CD8-positive, alpha-beta T cell (primary cell): ENCODE measurements at places on chromosomes 2 and 18.

- DNase-seq, result no peak
Observed at GRCh38 chr2:30084915-30085314, 61.9 kb upstream of the YPEL5 start.

- DNase-seq, result no peak
Observed at GRCh38 chr2:173986805-173987204, 21.6 kb upstream of the SP3 start.

GRCh38 chr2:104407641-104408040 is 446.3 kb upstream of the POU3F3 start:
- no peak for DNase-seq

- DNase-seq, result peak; percentile 40
Observed at GRCh38 chr2:227871375-227871791, at the start of gene DAW1. Gene DAW1, plus strand, starts transcription at chr2:227871631. Its CDS starts 59 bp downstream, at chr2:227871690.

GRCh38 chr2:71783815-71784214 is 330.5 kb downstream of the DYSF start:
- DNase-seq, result no peak

- DNase-seq, result no peak
Observed at GRCh38 chr2:178732913-178733312, 74.3 kb downstream of the TTN start.

DNA sequence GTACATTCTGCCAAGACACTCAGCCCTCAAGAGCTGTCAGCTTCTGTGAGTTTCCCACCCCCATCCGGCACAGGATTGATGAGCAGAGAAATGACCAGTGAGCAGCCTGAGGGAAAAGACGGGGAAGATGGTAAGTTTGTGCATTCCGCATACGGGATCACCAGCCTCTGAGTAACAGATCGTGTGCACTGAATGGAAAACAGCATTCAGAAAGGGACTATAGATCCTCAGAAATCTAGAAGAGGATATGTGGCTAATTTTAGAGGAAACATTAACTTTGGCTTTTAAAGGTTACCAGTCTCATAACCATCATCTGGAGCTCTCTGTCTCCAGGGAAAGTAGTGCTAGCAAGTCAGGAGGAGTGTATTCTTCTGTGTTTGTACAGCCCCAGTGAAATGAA is 326.0 kb downstream of the TGIF1 start:
- DNase-seq, result no peak

- DNase-seq, result no peak
Observed at GRCh38 chr2:45983213-45983612, 314.0 kb upstream of the EPAS1 start.

DNA sequence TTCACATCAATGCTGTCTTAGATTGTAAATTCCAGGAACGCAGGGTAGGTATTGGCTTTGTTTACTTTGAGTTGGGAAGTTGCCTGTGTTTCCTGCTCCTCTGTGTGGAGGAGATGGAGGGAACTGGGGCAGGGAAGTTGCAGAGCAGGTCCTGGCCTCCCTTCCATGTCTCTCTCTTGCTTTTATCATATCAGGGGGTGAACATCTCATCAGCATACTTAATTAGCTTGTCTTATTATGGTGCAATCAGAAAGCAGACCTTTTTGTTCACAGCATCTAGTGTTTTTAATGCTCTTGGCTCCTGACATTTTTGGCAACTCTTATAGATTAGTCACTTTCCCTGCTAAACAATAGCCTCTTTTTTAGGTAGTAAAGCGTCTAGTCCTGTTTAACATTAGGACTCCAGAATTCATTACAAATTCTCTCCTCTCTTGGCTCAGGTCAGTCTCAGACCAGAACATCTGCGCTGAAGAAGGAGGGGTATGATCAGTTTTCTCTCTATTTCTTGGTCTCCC is 11.5 kb upstream of the DIPK1C start:
- DNase-seq, result no peak

DNA sequence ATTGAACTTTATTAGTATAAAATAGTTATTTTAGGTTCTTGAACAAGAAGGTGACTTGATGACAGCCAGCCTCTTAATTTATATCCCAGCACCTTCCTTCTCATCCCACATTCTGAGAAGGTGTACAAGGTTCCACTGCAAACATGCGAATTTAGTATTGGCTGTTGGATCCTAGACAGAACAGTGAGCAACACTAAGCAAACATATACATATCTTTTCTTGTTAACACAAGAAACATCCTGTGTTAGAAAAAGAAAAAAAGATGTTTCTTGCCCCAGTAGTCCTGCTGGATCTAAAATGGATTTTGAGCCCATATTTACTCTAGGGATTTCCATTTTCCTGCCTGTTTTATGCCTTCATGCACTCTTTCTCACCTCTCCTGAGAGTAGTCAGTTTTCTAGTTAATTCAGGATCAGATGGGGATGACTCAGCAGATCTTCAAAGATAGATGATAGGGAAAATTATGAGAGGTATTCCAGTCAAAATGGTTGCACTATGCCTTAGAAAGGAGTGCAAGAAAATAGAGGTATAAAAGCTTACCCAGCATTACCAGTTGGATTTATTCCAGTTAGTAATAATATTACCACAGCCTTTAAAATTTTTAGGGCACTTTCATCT is 336.5 kb downstream of the MEIS1 start:
- DNase-seq, result no peak

DNA sequence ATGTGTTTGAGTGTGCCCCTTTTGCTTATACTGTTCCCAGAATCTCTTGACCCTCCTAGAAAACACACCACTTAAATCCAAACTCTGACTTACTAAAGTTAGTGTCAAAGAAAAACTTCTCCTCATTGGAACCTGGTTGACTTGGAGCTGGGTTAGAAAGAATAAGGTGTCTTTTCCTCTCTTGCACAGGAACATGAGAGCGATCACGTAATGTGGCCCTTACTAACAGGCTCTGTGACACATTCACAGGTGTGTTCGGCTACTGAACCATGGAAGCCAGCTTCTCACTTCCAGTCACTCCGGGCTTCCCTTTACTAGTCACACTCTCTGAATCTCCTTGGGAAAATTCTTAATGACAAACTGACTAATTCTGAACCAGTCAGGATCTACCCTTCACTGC is 5.4 kb upstream of the POU3F3 start:
- no peak for DNase-seq

GRCh38 chr2:236993-237539 is 26.8 kb downstream of the SH3YL1 start:
- DNase-seq, result no peak

- no peak for DNase-seq
Observed at GRCh38 chr2:159612255-159612901, 4.0 kb downstream of the BAZ2B start.

DNA sequence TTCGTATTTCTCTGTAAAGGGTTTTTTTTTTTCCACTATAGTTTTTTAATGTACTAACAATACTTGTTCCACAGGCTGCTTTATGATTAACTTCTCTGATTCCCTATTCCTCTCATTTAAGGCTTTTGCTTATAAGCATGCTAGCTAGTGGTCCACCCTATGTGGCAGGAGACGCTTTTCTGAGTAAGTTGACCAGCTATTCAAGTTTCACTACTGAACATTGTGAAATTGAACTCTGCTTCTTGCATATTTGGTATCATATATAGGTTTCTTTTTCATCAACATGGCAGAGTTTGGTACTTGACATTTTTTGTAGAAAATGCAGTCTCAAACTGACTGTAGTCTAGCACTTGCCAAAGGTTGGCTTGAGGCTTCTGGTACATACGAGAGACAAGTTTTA is 74.2 kb downstream of the OTX1 start:
- no peak for DNase-seq

GRCh38 chr2:186827411-186827810 is 21.6 kb downstream of the ZSWIM2 start:
- DNase-seq, result no peak

DNA sequence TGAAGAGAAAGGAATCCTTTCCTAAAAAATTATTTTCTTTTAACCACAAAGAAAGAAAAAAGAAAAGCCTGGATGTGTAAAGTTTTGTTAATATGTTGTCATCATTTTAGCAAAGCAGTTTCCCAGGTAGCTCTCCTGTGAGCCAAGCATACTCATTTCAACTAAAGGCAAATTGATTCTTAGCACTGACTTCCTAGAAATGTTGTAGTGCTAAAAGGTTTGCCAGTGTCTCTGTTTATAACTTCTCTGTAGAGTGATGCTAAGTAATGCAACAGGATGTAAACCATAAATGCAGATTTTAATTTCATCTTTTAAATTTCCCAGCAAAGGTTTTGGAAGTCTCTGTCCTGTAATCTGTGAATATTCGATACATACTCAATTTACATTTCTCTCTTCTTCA is 10.2 kb downstream of the GATA6 start:
- no peak for DNase-seq

DNA sequence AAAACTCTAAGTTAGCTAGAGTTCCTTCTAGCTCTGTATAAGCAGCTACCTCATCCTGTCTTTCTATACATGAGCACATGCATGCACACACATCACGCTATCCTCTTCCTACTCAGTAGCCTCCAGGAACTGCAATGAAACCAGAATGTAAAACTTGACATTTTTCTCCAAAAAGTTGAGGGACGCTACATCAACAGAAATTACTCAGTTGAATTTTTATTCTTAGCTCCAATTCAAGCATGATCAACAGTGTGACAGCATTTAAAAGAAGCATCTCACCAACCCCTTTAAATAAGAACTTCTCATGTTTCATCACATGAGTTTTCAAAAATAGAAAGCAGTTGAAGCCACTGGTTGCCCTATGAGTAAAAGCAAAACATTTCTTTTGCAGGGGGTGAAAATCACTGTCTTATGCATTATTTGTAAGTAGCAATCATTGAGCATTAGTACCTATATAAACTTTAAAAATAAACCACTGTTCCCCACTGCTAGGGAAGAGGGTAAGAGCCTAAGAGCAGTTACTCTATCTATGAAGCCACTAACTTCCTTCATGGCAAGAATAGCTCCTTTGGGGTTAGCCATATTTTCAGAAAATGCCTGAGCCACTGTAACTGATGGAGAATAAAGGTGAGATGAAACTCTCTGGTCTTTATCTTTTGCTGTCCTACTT is 77.9 kb upstream of the ARL5A start:
- DNase-seq, result no peak

GRCh38 chr2:52311862-52312261 is 1279.9 kb upstream of the NRXN1 start:
- DNase-seq, result no peak

DNA sequence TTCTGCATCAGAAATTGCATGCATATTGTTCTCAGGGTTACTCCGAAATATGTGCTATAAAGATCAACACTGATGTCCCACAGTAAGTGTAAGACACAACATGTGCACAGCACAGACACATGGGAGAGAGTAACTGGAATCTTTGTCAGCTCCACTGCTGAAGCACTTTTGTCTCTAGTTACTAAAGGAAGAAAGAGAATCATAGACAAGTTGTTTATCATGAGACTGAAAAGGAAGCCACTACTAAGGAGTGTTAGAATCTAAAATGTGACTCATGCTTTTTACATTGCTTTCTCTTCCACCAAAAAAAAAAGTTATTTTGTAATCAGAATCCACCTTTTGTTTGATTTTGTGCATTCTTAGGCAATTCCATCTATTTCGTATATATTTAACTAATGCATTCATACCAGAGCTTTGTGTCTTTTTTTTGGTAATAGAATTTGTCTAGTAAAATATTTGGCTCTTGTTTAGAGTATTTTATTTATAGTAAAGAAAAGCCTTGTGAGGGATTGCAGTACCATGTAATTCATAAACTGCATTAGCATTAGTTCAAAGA is 502.4 kb downstream of the FBXO15 start:
- no peak for DNase-seq

DNA sequence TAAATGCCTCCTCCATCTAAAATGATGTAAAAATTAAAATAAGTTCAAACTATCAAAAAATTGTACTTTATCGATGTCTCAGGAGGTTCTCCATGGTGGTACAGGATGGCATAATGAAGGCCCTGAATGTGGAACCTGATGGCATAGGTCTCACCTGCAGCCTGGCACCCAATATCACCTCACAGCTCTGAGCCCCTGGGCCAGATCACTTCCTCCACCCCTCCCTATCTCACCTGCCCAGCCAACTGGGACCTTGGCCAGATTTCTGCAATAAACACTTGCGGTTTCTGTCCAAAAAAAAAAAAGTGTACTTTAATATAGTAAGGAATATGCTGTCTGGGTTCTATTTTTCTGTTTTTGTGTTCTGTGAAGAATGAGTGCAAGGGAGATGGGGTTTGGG is 6.7 kb upstream of the RBM45 start:
- DNase-seq, result no peak

GRCh38 chr2:124149571-124149970 is 124.5 kb downstream of the CNTNAP5 start:
- DNase-seq, result no peak

GRCh38 chr2:236687296-236687965 is 117.8 kb downstream of the ACKR3 start:
- no peak for DNase-seq

- DNase-seq, result no peak
Observed at GRCh38 chr2:238771218-238771617, 76.7 kb upstream of the TWIST2 start.

GRCh38 chr18:9475643-9476591 is 604 bp downstream of the RALBP1 start:
- DNase-seq, result peak; percentile 53

- DNase-seq, result no peak
Observed at GRCh38 chr2:60234274-60234986, 319.0 kb downstream of the BCL11A start.

- peak; percentile 59 for DNase-seq
Observed at GRCh38 chr2:135657806-135658582, 83.7 kb upstream of the UBXN4 start.

GRCh38 chr2:233434666-233435330 is 80.5 kb downstream of the DGKD start:
- no peak for DNase-seq

- no peak for DNase-seq
Observed at GRCh38 chr2:167471734-167472133, 583.5 kb downstream of the XIRP2 start.

GRCh38 chr2:1366546-1367134 is 46.6 kb upstream of the TPO start:
- no peak for DNase-seq

- DNase-seq, result no peak
Observed at GRCh38 chr18:36817039-36817438, 11.8 kb downstream of the TPGS2 start.

GRCh38 chr2:16179701-16180416 is 239.5 kb downstream of the MYCN start:
- DNase-seq, result no peak

DNA sequence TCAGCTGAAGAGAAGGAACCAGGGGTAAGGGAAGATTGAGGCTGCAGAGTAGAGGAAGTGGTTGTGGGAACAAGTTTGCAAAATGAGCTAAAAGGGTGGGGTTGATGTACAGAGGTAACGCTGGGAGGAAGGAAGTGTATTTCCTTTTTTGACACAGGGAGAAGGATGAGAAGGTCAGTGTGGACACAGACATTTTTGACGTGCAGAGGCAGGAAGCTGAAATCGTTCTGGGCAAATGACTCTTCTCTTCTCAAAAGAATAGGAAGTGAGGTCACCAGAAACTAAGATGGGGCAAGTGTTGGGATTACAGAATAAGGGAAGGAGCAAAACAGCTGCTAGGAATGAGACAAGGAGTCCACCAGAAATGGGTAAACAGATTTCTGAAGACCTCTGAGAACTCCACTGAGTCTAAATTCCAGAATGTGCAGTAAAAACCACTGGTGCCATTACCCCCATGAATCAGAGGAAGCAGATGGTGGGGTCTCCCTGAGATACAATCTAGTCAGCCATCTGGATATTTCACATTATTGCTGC is 20.0 kb upstream of the RNF149 start:
- peak; percentile 57 for DNase-seq

GRCh38 chr2:190655113-190655512 is 6.2 kb downstream of the NAB1 start:
- DNase-seq, result no peak

- DNase-seq, result no peak
Observed at GRCh38 chr2:72293620-72294019, 146.0 kb upstream of the CYP26B1 start.
